ENCODE measurements at places on chromosomes 5 and 9.

GRCh38 chr9:123453831-123454321, 97.9 kb downstream of the CRB2 start:
- no peak for DNase-seq

- no peak for DNase-seq
Observed at GRCh38 chr9:124761196-124761595, 9.9 kb downstream of the NR6A1 start.

- DNase-seq: no peak
Observed at GRCh38 chr5:126339215-126339805, 83.9 kb upstream of the GRAMD2B start.

GRCh38 chr9:36424289-36425055, 24.4 kb upstream of the RNF38 start:
- no peak for DNase-seq

DNA sequence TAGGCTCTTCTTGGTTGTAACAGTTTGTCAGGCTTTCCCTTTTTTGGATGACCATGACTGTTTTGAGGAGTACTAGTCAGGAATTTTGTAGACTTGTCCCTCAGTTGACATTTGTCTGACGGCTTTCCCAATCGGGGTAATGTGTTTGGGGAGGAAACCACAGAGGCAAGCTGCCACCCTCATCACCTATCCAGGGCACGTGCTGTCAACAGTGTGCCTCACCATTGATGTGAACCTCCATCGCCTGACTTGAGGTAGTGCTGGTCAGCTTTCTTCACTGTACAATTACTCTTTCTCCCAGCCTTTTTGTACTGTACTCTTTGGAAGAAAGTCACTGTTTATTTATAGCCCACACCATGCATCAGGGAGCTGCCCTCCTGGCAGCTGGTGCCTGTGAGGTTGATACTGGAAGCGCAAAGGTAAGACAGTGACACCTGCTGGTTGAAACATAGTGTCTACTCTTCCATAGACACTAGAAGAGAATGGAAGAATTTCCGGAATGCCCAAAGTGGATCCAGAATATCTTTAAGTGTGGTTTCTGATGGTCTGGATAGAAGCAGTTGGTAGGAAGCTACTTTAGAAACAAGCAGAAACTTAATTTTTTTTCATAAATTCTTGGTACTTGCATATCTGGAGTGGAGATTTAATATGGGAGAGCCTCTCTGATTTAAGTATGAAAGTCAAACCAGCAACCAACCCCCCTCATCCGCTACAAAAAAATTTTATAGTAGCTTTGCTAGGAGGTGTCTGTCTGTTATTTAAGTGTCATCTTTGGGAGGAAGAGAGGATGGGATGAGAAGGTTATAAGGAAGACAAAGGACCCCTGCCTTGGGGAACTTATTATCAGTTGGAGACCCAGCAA, 69.3 kb downstream of the SNX30 start:
- no peak for DNase-seq

GRCh38 chr5:38837416-38837815, 8.4 kb upstream of the OSMR start:
- DNase-seq: no peak

DNA sequence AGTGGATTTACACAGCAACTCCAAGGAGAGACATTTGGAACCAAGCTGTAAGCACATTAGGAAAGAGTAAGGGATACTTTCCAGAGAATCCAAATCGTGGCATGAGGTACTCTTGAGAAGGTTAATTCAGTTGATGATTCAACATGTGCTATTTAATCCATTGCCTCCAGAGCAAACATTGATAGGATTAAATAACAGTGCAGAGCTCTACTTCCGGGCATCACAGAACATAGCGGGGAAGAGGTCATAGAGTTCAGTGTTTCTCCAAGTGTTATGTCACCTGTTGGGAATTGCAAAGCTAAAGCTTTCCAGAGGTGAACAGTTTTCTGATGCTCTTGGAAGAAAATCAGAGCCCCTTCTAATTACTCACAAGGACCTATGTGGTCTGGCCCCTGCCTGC, 127.5 kb downstream of the PPP2R2B start:
- no peak for DNase-seq

GRCh38 chr9:121271368-121272341, 3.7 kb downstream of the GSN start:
- no peak for DNase-seq

DNA sequence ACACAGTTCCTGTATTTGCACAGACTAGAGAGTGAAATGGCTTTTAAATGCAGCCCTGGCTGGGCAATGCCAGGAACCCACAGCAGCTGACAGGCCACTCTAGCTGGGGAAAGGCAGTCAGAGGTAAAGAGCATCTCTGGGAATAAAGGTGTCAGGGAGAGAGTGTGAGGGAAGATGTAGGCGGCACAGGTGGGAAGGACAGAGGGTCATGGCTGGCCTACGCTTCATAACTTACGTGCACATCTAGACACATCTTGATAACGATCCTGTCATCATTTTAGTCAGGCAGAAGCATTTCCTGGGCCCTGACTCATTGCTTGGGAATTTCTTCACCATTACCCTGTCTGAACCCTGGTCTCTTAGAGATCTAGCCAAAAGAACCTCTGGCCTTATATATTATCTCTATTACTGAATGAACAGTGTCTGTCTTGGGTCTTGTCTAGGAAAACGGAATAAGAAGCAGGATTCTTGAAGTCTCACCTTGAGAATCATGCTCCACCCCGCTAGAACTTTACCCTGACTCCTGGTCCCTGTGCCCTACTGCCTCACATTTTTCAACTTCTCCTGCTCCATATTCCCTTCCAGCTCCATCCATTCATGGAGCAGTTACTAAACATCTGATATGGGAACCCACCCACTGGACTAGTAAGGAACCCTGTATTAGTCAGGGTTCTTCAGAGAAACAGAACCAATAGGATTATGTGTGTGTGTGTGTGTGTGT, 106.4 kb upstream of the ELL2 start:
- no peak for DNase-seq

DNA sequence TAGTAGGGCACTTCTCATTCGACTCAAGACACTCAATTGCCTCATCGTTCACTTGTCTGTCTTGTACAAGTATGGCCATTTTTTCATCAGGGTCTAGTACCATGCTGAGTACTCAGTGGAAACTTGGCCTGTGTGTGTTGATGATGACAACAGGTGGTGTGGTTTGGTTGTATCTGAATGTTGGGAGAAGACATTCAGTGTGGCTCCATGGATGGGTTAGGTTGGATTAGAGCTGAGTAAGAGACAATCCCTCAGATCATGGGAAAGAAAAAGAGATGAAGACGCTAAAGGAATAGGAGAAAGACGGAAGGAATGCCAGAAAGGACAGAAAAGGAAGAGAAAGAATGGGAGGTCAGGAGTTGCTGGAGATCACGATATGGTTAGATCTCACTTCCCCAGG, 17.0 kb downstream of the PCDH1 start:
- DNase-seq: no peak

DNA sequence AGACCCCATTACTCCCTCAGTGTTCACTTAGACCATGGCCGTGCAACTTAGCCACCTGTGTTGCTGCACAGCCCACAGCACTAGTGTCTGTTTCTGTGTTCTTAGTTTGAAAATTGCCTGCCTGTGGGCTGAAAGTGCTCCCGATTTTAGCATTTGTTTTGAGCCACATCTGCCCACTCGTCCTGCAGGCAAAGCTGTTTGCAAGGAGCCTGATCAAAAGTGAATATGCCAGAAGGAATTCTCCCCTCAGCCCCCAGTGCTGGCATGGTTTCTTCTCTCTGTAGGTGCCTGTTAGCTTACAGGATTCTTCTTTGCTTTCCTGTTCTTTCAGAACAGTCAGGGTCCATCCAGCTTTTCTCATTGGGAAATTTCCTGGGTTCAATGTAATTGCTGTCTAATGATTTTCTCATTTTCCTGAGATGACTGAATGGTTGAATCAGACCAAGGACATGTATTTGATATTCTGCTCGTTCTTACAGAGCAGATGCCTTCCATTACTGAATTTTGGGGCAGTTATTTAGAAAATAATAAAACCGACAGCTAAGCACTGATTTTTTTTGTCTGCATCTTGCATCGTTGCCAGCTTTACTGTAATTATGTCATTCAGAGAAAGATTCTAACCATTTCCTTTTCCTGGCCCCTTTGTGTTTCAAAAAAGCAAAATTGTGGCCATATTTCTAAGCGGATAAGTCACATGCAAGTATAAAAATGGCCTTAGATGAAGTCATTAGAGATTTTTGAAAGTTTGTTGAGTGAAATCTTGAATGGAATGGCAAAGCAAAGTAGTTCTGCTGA, 111.1 kb upstream of the CKMT2 start:
- no peak for DNase-seq

GRCh38 chr9:17928228-17928627, 349.4 kb downstream of the SH3GL2 start:
- no peak for DNase-seq

GRCh38 chr5:36720688-36721087, 114.3 kb downstream of the SLC1A3 start:
- no peak for DNase-seq

DNA sequence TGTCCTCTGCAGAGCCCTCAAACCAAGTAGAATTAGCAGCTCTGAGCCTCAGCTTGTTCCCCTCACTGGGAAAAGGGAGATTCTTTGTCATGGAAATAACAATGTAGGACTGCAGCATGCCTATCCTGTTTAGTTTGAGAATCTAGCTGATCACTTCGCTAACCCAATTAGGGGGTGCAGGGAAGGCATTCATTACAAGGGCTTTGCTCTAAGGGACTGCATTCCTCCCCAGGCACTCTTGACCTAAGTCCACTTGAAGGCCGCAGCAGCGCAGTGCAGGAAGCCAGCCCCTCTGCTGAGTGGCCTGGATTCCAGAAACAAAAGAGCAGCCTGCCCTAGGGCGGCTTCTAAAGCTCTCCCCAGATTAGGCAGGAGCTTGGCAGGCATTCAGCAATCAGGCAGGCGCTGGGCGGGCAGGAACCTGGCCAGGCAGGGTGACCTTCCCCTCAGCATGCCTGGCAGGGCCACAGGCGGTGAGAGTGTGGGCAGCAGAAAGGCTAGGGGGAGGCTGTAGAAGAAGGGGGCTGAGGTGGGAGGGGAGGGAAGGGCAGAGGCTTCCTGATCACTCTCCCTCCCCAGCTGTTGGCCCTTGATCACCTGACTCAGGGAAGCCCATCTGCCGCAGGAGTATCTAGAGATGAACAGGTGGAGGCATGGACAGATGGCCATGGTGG, 24.8 kb downstream of the CCNJL start:
- no peak for DNase-seq

DNA sequence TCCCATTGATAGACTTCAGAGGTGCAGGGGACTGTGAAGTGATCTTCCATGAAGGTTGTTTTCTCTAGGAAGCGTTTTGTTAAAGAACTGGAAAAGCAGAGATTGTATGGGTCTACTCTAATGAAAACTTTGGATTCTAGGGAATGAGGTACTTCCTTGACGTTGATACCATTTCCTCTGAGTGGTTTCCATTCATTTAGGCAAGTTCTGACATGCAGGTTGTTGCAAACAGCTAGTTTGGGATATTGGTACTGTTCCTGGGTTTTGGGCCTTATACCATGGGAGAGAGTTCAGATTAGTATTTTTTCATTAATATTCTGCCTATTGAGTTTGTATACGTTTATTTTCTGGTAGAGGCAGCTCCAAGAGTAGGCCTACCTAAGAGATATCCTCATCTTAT, 25.7 kb downstream of the SMARCA2 start:
- no peak for DNase-seq

DNA sequence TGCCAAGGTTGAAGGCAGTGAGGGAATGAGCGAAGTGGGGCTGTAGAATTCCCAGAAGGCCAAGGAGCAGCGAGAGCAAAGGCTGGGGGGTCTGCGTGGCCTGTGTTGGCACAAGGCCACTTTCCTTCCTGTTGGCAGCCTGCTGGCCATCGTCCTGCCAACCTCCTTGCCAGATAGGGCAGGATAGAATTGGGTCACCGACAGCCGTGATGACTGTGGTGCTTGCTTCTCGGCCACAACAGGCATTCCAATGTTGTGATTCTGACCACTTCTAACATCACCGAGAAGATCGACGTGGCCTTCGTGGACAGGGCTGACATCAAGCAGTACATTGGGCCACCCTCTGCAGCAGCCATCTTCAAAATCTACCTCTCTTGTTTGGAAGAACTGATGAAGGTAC, 18.9 kb downstream of the TRIP13 start:
- no peak for DNase-seq

- no peak for DNase-seq
Observed at GRCh38 chr9:122239722-122240121, 11.0 kb upstream of the LHX6 start.

DNA sequence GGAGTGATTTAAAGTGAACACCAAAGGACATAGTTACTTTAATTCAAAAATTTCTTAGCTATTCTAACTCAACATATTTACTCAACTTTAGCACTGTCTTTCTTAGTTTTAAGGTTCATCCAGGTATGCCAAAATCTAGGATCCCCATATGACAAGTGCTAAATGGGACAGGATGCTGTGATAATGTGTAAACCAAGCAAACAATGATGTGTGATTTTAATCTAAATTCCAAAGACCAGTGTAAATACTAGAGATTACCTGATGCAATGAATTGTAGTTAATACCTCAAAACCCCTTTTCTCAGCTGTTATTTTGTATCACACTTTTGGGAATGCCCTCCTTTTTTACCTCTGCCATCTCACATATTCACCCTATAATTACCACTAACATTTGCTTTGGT, 26.8 kb upstream of the ISOC1 start:
- DNase-seq: no peak

DNA sequence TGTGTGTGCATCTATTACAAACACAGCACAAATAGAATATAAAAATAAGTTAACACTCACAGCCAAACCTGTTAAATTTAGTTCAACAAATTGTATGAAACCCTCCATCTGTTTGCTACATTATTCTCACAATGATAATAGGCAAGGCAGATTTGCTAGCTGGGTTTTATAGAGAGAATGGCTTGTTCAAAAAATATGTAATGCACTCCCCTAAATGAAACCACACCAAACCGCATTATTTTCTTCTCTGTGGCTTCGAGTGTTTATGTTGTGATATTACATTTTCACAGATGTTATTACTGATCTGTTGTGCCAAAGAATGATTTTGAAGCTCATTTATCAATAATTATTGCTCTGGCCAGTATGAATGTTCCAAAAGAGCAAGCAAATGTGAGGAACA, 92.9 kb downstream of the SPATA31D1 start:
- DNase-seq: no peak

DNA sequence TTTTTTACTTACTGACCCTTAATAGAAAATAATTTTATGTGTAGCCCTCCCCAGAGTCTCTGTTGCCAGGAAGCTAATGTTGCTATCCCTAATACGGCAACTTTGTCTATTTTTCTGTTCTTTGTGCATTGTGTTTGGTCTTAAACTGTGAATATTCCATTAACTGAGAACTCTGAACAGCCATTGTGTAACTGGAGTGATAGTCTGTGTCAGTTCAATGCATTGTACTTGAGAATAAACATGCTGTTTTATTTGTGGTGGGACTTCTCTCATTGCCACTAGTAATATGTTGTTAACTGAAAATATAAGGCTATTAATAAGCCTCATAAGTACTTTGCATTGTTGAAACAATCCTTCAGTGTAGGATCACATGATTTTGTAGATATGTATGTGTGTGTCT, 278.3 kb upstream of the DMRT1 start:
- DNase-seq: no peak
